SW480 (cell line): ENCODE measurements at places on chromosomes 1 and 21.

DNA sequence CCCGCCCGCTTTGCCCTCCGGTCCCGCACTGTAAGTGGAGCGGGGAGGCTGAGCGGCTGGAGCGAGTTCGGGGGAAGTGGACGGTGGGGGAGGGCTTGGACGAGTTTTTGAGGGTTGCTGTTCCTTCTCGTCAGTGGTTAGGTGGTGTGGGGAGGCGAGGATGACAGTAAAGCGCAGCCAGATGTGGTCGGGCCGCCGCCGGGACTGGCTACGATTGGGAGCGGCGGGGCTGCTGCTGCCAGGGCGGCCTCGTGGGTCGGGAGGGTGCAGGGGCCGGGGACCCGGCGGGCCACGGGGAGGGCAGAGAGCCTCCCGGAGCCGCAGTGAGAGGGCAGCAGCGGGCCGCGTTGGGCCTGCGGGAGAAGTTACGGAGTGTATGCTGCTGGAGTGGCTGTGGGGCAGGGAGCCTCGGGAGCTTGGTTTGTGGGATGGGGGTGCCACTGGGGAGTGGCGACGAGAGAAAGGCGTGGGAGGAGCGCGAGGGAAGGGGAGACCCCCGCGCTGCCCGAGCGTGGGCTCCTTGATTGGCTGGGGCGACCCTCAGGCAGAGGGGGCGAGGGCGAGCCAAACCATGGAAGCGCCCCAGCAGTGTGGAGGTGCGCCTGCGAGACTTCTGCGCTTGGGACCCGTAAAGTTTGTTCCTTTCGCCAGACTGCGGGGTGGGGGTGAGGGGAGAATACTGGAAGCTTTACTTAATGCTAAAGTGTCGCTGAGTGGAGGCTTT is 2.1 kb downstream of the ADGRL2 start:
- peak; percentile 7 for DNase-seq

GRCh38 chr1:18645747-18646090 is 15.1 kb downstream of the PAX7 start:
- no peak for DNase-seq

DNA sequence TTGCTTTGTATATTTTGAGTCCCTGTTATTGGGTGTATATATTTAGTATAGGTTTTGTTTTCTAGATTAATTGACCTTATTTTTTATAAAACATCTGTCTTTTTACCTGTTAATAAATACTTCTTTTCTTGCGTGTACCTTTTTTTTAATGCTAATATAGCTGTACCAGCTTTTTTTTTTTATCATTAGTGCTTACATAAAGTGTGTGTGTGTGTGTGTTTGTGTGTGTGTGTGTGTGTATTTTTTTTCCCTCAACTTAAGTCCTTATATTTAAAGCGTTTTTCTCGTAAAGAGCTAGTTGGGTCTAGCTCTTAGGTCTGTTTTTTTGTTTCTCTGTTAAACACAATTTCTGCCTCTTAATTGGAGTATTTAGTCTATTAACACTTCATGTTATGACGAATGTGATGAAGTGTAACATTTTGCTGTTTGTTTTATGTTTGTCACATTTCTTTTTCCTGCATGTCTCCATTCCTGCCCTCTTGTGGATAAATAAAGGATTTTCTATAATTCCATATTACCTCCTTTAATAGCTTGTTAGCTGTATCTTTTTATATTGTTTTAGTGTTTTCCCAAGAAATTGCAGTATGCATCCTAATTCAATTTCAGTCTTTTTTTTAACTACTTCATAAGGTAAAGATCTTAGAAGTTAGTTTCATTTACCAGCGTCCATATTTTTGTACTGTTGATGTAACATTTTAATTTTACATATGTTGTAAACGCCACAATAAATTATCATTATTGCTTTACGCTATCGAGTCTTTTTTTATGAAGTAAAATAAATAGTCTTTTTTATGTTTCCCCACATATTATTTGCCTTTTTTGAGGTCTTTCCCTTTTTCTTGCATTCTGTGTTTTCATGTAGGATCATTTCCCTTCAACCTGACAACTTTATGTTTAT is 4.3 kb downstream of the PRMT2 start:
- DNase-seq = peak; percentile 31

DNA sequence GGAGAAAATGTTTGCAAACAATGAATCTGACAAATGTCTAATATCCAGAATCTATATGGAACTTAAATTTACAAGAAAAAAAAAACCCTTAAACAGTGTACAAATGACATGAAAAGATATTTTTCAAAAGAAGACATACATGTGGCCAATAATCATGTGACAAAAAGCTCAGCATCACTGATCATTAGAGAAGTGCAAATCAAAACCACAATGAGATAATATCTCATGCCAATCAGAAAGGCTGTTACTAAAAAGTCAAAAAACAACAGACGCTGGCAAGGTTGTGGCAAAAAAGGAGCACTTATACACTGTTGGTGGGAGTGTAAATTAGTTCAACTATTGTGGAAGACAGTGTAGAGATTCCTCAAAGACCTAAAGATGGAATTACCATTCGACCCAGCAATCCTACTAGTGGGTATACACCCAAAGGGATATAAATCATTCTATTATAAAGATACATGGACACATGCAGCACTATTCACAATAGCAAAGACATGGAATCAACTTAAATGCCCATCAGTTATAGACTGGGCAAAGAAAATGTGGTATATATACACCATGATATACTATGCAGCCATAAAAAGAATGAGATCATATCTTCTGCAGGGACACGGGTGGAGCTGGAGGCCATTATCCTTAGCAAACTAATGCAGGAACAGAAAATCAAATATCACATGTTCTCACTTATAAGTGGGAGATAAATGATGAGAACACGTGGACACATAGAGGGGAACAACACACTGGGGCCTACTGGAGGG is 123.2 kb downstream of the PTPRC start:
- no peak for DNase-seq
